Calu3 (cell line): ENCODE measurements at places on chromosomes 4 and X. TPM values are rescaled to one million over a fixed set of nuclear protein-coding genes. Genes with fewer than 3 reads are reported as not detected.

The CLDN34 gene
- 0.38 and 0.39 TPM in 2 replicates for total RNA-seq

The SMAD1 gene
- total RNA-seq = 15.3 and 19.3 TPM in 2 replicates

The ESX1 gene
- not detected in 2 replicates for total RNA-seq

The PPID gene
- 32.4 and 34.4 TPM in 2 replicates for total RNA-seq

The SLC9B1 gene
- total RNA-seq = not detected in 2 replicates

The TLR2 gene
- total RNA-seq = 7.0 and 10.8 TPM in 2 replicates

The HTRA3 gene
- total RNA-seq = not detected in 2 replicates

The AVPR2 gene
- total RNA-seq = not detected in 2 replicates

The PWWP3B gene
- total RNA-seq = not detected in 2 replicates

The BRS3 gene
- not detected in 2 replicates for total RNA-seq

The NHS gene
- 14.7 and 19.5 TPM in 2 replicates for total RNA-seq

DNA sequence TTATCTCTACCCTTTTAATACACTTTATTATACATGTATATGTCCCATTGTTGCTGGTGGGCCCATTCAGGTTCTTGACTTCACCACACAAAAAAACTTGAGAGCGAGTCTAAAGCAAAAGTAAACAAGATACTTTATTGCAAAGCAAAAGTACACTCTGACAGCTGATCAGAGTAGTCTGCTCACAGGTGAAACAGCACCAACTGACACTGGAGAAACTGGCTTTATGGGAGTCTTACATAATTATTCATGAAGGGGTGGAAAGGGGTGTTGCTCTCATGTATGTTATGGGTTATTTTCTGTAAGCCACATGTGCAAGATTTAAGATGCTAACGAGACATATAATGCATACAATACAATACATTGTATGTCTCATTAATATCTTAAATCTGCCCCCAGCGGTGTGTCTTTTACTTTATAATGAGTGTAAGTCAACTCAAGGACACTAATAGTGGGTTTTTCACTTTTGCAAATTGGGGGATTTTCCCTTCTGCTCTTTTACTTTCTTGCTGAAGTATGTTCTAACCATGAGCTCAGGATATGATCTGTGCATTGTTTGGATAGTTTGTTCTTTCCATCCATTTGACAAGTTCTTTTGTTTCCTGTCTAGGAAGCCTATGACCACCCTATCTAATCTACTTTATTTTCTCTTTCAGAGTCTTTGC, 256.1 kb upstream of the ITM2A start:
- no peaks in the 10 kb centered on the region for H3K4me1 ChIP-seq
- H3K27me3 ChIP-seq = no peaks in the 10 kb centered on the region
- no peak overlapping the region for H3K4me3 ChIP-seq
- no peak overlapping the region for H3K27ac ChIP-seq
- no peak for DNase-seq

DNA sequence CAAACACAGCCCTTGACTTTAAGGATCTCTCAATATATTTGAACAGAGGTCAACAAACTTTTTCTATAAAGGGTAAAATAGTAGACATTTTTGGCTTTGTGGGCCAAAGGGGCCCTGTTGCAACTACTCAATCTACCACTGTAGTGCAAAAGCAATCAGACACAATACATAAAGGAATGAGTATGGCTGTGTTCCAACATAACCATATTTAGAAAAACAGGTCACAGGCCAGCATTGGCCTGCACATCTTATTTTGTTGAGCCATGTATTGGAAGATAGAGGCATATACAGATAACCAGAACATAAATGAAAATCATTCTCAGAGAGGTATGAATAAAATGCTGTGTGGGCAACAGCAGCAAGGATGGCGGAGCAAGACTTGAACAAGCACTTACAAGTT, 49.8 kb downstream of the MID1 start:
- H3K27me3 ChIP-seq = no peaks in the 10 kb centered on the region
- H3K27ac ChIP-seq = peak overlapping the region; percentile 48
- peaks cover 87% of the 10 kb centered on the region for H3K4me1 ChIP-seq
- DNase-seq = no peak
- H3K4me3 ChIP-seq = no peak overlapping the region
- peaks cover 16% of the 10 kb centered on the region for H3K36me3 ChIP-seq

DNA sequence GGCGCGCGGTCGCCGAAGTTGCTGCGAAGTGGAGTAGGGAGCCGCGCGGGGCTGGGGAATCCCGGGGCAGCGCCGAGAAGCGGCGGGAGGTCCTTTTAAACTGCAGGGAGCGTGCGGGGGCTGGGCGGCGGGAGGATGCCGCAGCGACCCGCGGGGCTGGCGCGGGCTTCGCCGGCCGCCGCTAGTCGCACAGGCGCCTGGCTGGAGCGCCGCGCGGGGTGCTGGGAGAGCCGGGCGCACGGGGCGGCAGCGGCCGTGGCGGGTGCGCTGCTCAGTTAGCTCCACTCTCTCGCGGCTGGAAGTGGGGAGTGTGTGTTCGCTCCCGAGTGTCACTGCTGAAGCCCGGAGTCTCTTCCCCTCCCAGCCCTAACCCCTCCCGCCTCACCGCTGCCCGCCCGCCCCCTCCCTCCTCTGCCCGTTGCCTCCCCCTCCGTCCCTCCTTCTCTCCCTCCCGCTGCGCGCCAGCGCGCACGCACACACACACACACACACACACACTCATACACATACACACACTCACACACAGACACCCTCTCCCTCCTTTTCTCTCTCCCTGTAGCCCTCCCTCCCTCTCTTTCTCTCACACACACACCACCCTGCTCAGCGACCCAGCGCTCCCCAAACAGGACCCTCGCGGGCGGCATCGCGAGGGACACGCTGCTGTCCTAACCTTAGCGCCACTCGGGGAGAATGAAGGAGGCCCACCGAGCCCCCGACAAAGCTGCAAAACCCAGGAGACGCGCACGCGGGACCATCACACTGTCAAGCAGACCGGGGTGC, at the start of gene NDNF:
Gene NDNF, minus strand, starts transcription at position 312 of the 780 bp plus-strand sequence. CDS start 26,698 bp downstream, outside the sequence.
- H3K27me3 ChIP-seq = no peaks in the 10 kb centered on the region
- H3K27ac ChIP-seq = peak within 1 kb of the TSS; percentile 36
- H3K4me3 ChIP-seq = peak within 1 kb of the TSS; percentile 87

DNA sequence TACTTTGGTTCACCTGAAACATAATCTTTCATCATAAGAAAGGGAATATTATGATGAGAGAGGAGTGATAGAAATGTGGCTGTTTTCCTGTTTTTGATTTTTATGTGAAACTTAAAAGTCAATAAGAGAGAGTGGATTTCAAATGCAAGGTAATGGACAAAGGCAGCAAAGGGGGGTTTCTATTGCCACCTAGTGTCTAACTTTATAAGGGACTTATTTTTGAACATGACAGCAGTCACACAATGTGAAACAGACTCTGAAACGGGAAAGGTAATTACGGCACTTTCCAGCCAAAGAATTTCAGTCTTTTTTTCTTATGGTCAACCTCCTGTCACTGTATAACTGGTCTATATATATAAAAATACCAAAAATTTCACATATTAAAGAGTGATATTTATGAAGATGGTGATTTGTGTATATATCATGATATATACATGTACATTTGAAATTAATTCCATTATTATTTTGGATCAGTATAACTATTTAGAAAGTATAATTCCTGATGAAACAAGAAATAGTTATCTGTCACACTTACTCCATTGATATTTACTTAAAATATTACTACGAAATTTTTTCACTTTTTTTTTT, 127.1 kb downstream of the FBXO8 start:
- H3K27ac ChIP-seq = no peak overlapping the region
- H3K4me3 ChIP-seq = no peak overlapping the region
- H3K36me3 ChIP-seq = no peaks in the 10 kb centered on the region
- no peaks in the 10 kb centered on the region for H3K27me3 ChIP-seq

- no peaks in the 10 kb centered on the region for H3K36me3 ChIP-seq
- no peaks in the 10 kb centered on the region for H3K4me1 ChIP-seq
- H3K27ac ChIP-seq = no peak overlapping the region
These were observed 344.0 kb downstream of the CENPC start for GRCh38 chr4:67201334-67201733.

DNA sequence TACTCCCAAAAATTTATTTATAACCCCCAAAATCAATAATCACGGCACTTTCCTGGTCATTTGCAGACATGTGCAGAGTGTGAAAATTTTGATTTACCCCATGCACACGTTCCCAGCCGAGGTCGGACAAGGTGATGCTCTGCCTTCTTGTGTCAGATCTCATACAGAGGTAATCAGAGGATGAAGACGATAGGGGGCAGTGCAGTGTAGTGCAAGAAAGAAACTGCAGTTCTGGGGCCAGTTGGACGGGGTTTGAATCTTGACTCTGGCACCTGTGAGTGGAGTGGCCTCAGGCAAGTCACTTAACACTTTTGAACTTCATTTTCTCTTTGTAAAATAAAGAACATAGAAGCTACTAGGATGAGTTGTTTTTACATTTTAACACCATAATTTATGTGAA, 88.4 kb downstream of the FRMPD3 start:
- H3K4me3 ChIP-seq = no peak overlapping the region
- H3K27ac ChIP-seq = no peak overlapping the region
- H3K4me1 ChIP-seq = no peaks in the 10 kb centered on the region
- peaks cover 22% of the 10 kb centered on the region for H3K27me3 ChIP-seq
- DNase-seq = peak; percentile 63

DNA sequence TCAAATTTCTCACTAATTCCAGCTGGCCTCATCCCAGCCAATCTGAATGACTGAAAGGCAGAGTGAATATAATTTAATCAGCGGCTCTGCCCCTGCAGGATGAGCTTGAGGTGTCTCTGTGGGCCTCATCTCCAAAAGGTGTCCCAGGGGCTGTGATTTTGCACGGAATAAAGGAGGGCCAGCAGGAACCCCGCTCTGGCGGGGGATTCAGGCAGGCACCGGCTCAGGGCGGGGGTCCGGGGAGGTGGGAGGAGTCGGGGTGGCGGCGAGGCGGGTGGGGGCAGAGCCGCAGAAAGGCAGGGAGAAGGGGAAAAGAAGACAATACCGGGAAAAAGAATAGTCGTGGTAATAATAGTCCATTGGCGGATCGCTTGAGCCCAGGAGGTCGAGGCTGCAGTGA, 16.0 kb upstream of the ERCC6L start:
- no peak for DNase-seq
- H3K36me3 ChIP-seq = no peaks in the 10 kb centered on the region
- H3K4me3 ChIP-seq = no peak overlapping the region
- H3K27me3 ChIP-seq = no peaks in the 10 kb centered on the region

- H3K27me3 ChIP-seq = no peaks in the 10 kb centered on the region
- DNase-seq = no peak
- H3K4me1 ChIP-seq = peaks cover 11% of the 10 kb centered on the region
- H3K27ac ChIP-seq = no peak overlapping the region
These were observed 204.6 kb upstream of the DIAPH2 start for GRCh38 chrX:96480081-96480480.

GRCh38 chr4:14583752-14584151, 418.5 kb upstream of the CPEB2 start:
- no peaks in the 10 kb centered on the region for H3K36me3 ChIP-seq
- H3K27ac ChIP-seq = no peak overlapping the region
- H3K27me3 ChIP-seq = no peaks in the 10 kb centered on the region

GRCh38 chr4:38924353-38924752, 56.7 kb downstream of the FAM114A1 start:
- no peak overlapping the region for H3K27ac ChIP-seq
- H3K4me1 ChIP-seq = no peaks in the 10 kb centered on the region
- DNase-seq = no peak

DNA sequence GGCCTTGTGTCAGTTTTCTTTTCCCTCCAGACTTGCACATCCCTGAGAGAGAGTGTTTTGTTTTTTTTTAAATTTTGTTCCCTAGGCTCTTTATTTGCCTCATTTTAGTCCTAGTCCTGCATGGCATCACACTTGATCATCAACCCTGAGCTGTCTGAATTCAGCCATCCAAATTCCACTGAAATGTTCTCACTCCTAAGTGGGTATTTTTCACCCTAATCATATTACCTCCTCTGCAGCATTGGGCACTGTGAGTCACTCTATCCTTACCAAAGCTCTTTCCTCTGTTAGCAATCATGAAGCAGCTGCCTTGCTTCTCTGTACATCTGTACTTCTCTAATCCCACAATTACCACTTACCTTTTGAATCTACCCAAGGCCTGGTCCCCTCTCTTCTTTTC, 356.6 kb upstream of the MAGEB2 start:
- DNase-seq = no peak
- H3K36me3 ChIP-seq = no peaks in the 10 kb centered on the region
- H3K4me3 ChIP-seq = no peak overlapping the region
- H3K4me1 ChIP-seq = no peaks in the 10 kb centered on the region

GRCh38 chr4:112813790-112814189, 176.8 kb downstream of the LARP7 start:
- peaks cover 9% of the 10 kb centered on the region for H3K36me3 ChIP-seq
- no peak for DNase-seq
- H3K27me3 ChIP-seq = no peaks in the 10 kb centered on the region
- no peak overlapping the region for H3K27ac ChIP-seq
- H3K4me3 ChIP-seq = no peak overlapping the region

DNA sequence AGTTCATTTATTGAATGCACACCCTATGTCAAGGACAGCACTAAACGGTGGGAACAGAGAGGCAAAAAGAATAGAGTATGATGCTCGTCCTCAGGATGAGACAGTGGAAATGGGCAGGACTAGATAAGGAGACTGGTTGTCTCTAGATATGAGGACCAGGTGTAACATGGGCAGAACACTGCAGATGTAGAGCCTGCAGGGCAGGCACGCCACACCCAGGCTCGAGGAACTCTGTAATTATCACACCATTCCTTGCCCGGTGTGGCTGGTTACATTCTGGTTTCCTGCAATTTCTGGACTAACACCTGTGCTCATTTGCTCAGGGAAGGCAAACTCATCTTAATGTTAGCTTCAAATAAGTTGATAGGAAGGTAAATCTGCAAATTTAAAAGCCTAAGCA, 334.4 kb downstream of the DHX15 start:
- no peaks in the 10 kb centered on the region for H3K36me3 ChIP-seq
- no peaks in the 10 kb centered on the region for H3K4me1 ChIP-seq
- no peak overlapping the region for H3K27ac ChIP-seq
- no peak overlapping the region for H3K4me3 ChIP-seq
- H3K27me3 ChIP-seq = no peaks in the 10 kb centered on the region

DNA sequence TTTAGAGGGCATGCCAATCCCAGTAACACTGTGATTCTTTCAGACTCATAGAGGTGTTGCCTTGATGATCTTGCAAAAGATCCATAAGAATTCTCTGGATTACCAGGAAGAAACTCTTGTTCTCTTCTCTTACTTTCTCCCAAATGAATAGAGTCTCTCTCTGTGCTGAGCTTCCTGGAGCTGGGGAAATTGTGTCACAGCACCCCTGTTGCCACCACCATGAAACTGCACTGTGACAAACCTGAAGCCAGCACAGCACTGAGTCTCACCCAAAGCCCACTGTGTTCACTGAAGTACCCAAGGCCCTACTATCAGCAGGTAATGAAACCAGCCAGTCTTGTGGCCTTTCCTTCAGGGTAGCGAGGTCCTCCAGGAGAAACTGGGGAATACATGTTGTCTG, 332.7 kb upstream of the FGF16 start:
- H3K27ac ChIP-seq = no peak overlapping the region
- no peaks in the 10 kb centered on the region for H3K36me3 ChIP-seq
- no peak overlapping the region for H3K4me3 ChIP-seq
- no peaks in the 10 kb centered on the region for H3K4me1 ChIP-seq

DNA sequence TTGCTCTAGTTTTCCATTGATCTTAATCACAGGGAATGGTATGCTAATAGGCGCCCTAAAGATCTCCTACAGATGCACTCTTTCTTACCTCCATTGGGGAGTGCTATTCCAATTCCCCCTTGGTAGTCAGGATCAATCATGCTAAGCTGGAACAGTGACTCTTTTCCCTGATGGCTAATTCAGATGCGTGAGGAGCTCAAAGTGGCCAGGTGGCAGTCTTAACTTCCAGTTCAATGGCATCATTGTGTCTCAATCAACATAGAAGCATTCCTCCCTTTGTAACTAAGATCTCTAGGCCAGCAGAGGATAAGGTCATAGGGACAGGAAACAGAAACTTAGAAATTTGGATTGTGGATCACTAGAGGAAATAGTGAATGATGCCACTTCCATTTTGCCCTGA, 216.8 kb downstream of the GRID2 start:
- no peak overlapping the region for H3K4me3 ChIP-seq
- no peaks in the 10 kb centered on the region for H3K27me3 ChIP-seq
- H3K36me3 ChIP-seq = no peaks in the 10 kb centered on the region
- no peaks in the 10 kb centered on the region for H3K4me1 ChIP-seq
- DNase-seq = no peak
- H3K27ac ChIP-seq = no peak overlapping the region
